MCF 10A (cell line): ENCODE measurements at places on chromosomes 12 and 14. TPM values are rescaled to one million over a fixed set of nuclear protein-coding genes. Genes with fewer than 3 reads are reported as not detected.

Gene CNTN1
- total RNA-seq, result not detected in 2 replicates

Gene GRIN2B
- total RNA-seq, result not detected in 2 replicates

DNA sequence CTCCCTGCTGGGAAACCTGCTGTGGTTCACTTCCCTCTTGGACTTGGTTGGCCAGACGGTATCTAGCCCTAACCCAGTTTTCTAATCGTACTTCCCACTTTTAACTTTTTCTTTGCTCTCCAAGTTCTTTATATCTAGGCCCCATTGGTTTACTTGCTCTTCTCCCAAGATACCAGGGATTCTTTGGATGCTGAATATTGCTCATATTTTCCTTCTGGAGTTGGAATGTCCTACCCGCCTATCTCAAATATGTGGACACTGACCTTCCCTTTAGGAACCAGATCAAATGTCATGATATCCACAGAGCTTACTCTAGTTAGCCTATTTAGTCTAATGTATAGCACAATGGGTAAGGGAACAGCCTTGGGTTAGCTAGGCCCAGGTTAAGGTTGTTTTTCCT lies 228.6 kb downstream of the DACT1 start:
- no peaks in the 10 kb centered on the region for H3K36me3 ChIP-seq
- no peak overlapping the region for H3K4me3 ChIP-seq
- H3K27ac ChIP-seq, result no peak overlapping the region
- no peak for DNase-seq

DNA sequence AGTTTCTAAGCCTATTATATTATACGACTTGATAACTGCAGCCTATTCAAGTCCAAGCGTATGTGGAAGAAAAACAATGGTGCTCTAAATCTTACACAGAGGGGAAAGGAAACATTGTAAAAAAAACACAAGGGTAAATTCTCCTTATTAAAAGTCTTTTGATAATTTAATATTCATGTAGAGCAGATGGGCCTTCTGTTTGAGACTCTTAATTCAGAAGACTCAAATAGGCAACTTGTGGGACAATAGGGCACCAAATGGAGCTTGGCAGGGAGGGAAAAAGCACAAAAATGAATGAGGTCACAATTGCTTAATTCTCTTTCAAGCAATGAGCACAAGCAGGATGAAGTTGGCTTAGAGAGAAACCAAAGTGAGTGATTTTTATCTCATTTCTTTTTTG lies 159.4 kb downstream of the NELL2 start:
- no peak overlapping the region for H3K4me3 ChIP-seq
- H3K27me3 ChIP-seq, result peaks cover 59% of the 10 kb centered on the region
- H3K36me3 ChIP-seq, result no peaks in the 10 kb centered on the region
- H3K27ac ChIP-seq, result no peak overlapping the region
- no peaks in the 10 kb centered on the region for H3K4me1 ChIP-seq

Gene TEX52
- not detected in 2 replicates for total RNA-seq

GRCh38 chr12:91773749-91774429 lies 371.8 kb downstream of the BTG1 start:
- H3K27me3 ChIP-seq, result no peaks in the 10 kb centered on the region
- H3K4me3 ChIP-seq, result no peak overlapping the region
- peaks cover 32% of the 10 kb centered on the region for H3K4me1 ChIP-seq
- peak overlapping the region; percentile 53 for H3K27ac ChIP-seq
- peaks cover 4% of the 10 kb centered on the region for H3K36me3 ChIP-seq

GRCh38 chr14:61899497-61899896 lies 137.3 kb downstream of the SNAPC1 start:
- no peaks in the 10 kb centered on the region for H3K4me1 ChIP-seq
- no peak overlapping the region for H3K27ac ChIP-seq
- DNase-seq, result no peak
- no peak overlapping the region for H3K4me3 ChIP-seq
- H3K27me3 ChIP-seq, result no peaks in the 10 kb centered on the region

- H3K27me3 ChIP-seq, result peaks cover 59% of the 10 kb centered on the region
- H3K4me3 ChIP-seq, result no peak overlapping the region
- H3K4me1 ChIP-seq, result no peaks in the 10 kb centered on the region
- no peaks in the 10 kb centered on the region for H3K36me3 ChIP-seq
Observed at GRCh38 chr12:132342251-132343227, 13.2 kb upstream of the GALNT9 start.

Gene CPNE6
- not detected in 2 replicates for total RNA-seq

- no peak overlapping the region for H3K4me3 ChIP-seq
- H3K4me1 ChIP-seq, result peaks cover 12% of the 10 kb centered on the region
- no peak overlapping the region for H3K27ac ChIP-seq
- H3K27me3 ChIP-seq, result no peaks in the 10 kb centered on the region
- DNase-seq, result peak; percentile 40
Observed at GRCh38 chr14:67564236-67564635, 31.1 kb downstream of the PLEKHH1 start.

GRCh38 chr14:68822132-68822651 lies 29.3 kb upstream of the ZFP36L1 start:
- DNase-seq, result no peak
- H3K27ac ChIP-seq, result no peak overlapping the region
- H3K27me3 ChIP-seq, result no peaks in the 10 kb centered on the region
- no peak overlapping the region for H3K4me3 ChIP-seq
- no peaks in the 10 kb centered on the region for H3K36me3 ChIP-seq
- peaks cover 8% of the 10 kb centered on the region for H3K4me1 ChIP-seq

- no peak overlapping the region for H3K4me3 ChIP-seq
- peak; percentile 62 for DNase-seq
- no peaks in the 10 kb centered on the region for H3K4me1 ChIP-seq
- H3K27me3 ChIP-seq, result no peaks in the 10 kb centered on the region
Observed at GRCh38 chr12:107404981-107405380, 280.6 kb upstream of the PWP1 start.

GRCh38 chr12:132288516-132289215 lies 40.7 kb downstream of the GALNT9 start:
- peaks cover 31% of the 10 kb centered on the region for H3K4me1 ChIP-seq
- DNase-seq, result no peak
- no peaks in the 10 kb centered on the region for H3K36me3 ChIP-seq

DNA sequence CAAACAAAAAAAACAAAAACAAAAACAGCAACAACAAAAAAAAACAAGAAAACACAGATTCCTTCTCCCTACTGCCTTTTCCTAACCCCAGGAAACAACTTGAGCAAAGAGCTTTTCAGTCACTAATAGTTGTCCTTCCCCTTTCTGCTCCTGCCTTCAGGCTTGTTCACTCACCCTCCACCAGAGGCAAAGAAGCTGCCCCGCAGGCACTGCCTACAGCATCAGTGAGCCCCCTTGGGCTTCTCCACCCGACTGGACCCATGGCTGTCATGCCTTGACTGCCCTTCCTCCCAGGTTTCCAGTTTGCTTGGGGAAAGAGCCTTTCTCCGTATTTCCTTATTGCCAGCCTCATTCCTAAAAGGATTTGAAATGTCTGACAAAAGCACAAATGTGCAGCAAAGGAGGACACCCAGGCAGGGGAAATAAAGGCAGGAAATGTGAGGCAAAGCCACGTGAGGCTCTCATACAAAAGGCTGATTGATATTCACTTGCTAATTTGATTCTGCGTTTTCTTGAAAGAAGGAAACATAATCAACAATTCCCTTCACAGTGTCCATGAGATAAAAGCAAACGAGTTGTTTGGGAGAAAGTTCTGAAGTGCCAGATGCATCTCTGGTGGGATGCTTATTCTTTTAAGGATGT lies 85.7 kb downstream of the GPATCH2L start:
- no peaks in the 10 kb centered on the region for H3K27me3 ChIP-seq
- peaks cover 12% of the 10 kb centered on the region for H3K36me3 ChIP-seq
- H3K27ac ChIP-seq, result no peak overlapping the region
- no peak for DNase-seq
- no peak overlapping the region for H3K4me3 ChIP-seq

Gene KRT85
- 0.23 TPM in 1 of 2 replicates, not detected in the other for total RNA-seq

GRCh38 chr14:32620303-32620702 lies 291.2 kb downstream of the AKAP6 start:
- no peaks in the 10 kb centered on the region for H3K27me3 ChIP-seq
- no peak overlapping the region for H3K4me3 ChIP-seq
- H3K36me3 ChIP-seq, result no peaks in the 10 kb centered on the region
- DNase-seq, result no peak
- H3K4me1 ChIP-seq, result peaks cover 14% of the 10 kb centered on the region

Gene CLEC4C
- total RNA-seq, result not detected in 2 replicates

GRCh38 chr14:63603749-63604277 lies 37.9 kb downstream of the WDR89 start:
- DNase-seq, result no peak
- H3K4me3 ChIP-seq, result no peak overlapping the region
- H3K27ac ChIP-seq, result no peak overlapping the region
- no peaks in the 10 kb centered on the region for H3K27me3 ChIP-seq
- H3K36me3 ChIP-seq, result peaks cover 41% of the 10 kb centered on the region

- peaks cover 5% of the 10 kb centered on the region for H3K4me1 ChIP-seq
- no peak overlapping the region for H3K27ac ChIP-seq
- H3K4me3 ChIP-seq, result no peak overlapping the region
- DNase-seq, result no peak
- peaks cover 87% of the 10 kb centered on the region for H3K36me3 ChIP-seq
Observed at GRCh38 chr12:95511977-95512376, 38.0 kb downstream of the METAP2 start.

GRCh38 chr12:132886529-132887477 lies 602 bp downstream of the CHFR start:
- DNase-seq, result no peak
- H3K4me3 ChIP-seq, result peak overlapping the region; percentile 99
- H3K27ac ChIP-seq, result peak overlapping the region; percentile 100
- no peaks in the 10 kb centered on the region for H3K4me1 ChIP-seq
- H3K36me3 ChIP-seq, result peaks cover 44% of the 10 kb centered on the region

Gene TMPRSS12
- not detected in 2 replicates for total RNA-seq

DNA sequence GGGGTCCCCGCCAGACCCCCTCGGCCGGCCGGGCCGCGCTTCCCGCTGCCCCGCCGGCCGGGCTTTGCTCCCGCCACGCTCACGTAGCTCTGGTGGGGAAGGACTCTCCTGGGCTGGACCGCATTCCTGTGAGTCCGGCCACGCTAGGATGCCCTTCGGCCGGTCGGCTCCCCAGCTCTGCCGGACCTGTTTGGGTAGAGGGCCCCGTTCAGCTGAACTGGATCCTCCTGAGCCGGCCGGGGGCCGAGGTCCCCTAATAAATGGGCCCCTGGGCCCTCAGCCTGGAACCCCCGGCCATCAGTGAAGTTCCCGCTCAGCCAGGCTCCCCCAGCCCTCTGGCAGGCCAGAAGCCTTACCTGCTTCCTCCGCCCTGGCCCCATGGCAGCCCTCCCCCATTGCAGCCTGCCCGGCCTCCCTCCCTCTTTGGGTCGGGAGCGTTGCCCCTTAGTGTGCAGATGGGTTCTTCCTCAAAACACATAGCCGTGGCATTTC lies 593 bp downstream of the UNC119B start:
- peaks cover 24% of the 10 kb centered on the region for H3K36me3 ChIP-seq
- H3K27me3 ChIP-seq, result no peaks in the 10 kb centered on the region
- peak; percentile 17 for DNase-seq

DNA sequence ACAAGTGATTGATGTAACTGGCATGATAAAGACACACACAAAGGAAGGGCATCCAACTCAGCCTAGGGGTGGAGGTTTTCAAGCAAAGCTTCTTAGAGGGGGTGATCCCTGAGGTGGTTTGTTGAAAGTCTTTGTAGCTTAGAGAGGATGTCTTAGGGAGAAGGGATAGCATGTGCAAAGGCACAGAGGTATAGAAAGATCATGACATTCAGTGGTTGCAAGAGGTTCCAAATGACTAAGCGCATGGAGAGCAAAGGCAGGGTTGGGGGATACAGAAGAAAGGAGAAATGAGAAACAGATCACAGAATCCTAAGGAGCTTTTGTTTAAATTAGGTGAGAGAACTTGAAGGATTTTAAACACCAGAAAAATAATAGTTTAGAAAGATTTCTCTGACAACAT lies 5.2 kb upstream of the CCT2 start:
- H3K27ac ChIP-seq, result no peak overlapping the region
- H3K4me1 ChIP-seq, result no peaks in the 10 kb centered on the region
- H3K36me3 ChIP-seq, result peaks cover 17% of the 10 kb centered on the region
- no peaks in the 10 kb centered on the region for H3K27me3 ChIP-seq

DNA sequence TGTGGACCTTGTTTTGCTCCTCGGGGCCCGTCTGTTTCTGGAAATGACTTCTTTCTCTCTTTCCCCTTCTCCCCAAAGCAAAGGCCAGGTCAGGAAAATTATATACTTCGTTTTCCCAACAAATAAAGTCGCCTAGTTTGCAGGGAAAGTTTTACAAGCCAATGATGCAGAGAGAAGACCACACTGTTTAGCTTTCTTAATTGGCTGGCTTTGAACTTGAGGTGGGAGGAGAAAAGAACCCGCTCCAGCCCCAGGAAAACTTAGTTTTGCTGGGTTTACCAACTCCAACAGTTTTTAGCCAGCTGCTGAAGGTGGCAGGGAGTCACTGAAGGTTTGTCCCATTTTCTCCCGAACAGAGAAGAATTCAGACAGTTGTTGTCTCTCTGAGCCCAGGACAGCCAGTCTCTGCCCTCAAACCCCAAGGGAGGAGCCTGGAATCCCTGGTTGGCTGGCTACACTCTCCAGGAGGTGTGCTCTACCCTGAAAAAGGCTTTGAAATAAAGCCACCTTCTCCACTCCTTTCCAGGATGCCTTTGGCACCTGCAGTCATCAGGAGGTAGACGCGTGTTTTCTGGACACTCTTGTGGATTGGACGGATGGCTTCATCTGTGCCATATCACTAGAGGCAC lies 24.8 kb downstream of the BCL11B start:
- H3K4me3 ChIP-seq, result no peak overlapping the region
- H3K27ac ChIP-seq, result no peak overlapping the region
- no peaks in the 10 kb centered on the region for H3K4me1 ChIP-seq
- no peak for DNase-seq
- no peaks in the 10 kb centered on the region for H3K36me3 ChIP-seq
- H3K27me3 ChIP-seq, result no peaks in the 10 kb centered on the region

GRCh38 chr12:57810450-57810849 lies 8.1 kb downstream of the AVIL start:
- H3K27me3 ChIP-seq, result no peaks in the 10 kb centered on the region
- H3K27ac ChIP-seq, result no peak overlapping the region
- H3K4me1 ChIP-seq, result peaks cover 8% of the 10 kb centered on the region
- H3K4me3 ChIP-seq, result no peak overlapping the region
- peak; percentile 96 for DNase-seq
- H3K36me3 ChIP-seq, result peaks cover 5% of the 10 kb centered on the region
